Foreskin fibroblast (primary cell): ENCODE measurements at places on chromosomes 13 and 19.

- DNase-seq = no peak
These were observed 8.5 kb downstream of the SIGLEC7 start for GRCh38 chr19:51150627-51151026.

DNA sequence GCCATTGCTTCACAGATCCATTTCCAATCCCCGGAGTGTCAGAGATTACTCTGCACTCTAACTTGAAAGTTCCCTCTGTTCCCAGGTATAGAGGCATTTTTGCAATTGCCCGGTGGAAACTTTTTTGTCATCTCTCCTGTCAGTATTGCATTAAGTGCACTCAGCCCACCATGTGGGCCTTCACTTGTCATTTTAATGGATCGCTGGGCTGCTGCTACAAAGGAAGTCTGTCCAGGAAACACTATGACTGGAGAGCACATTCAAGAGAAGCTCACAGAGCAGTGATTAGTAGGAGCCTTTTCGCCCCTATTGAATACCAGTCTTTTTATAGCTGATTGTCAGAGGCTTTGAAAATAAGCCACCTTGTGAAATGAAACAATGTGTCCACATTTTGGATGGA, 180.9 kb downstream of the B3GLCT start:
- no peak for DNase-seq

- DNase-seq = peak; percentile 21
These were observed at the start of gene STAP2 for GRCh38 chr19:4338441-4339355. Gene STAP2, minus strand, starts transcription at chr19:4338827. Its CDS starts 74 bp downstream, at chr19:4338753.

GRCh38 chr19:51317376-51317775, 5.9 kb downstream of the IGLON5 start:
- no peak for DNase-seq

DNA sequence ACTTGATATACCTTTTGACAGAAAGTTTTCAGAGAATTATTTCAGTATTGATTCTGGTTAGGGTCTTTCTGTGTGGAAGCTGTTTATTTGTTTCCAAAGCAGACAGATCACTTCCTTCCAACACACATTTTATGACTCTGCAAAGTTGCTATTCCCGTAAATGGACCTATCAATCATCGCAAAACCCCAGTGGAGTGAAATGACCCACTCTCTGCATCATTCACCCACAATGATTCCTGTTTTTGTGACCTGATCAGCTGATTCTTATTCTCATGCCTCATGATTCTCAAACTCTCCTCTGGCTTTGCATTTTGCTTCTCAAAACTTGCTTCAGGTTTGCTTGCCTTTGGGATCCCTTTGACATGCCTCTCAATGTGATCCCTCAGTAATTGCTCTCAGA, 453.7 kb downstream of the PCDH17 start:
- no peak for DNase-seq

DNA sequence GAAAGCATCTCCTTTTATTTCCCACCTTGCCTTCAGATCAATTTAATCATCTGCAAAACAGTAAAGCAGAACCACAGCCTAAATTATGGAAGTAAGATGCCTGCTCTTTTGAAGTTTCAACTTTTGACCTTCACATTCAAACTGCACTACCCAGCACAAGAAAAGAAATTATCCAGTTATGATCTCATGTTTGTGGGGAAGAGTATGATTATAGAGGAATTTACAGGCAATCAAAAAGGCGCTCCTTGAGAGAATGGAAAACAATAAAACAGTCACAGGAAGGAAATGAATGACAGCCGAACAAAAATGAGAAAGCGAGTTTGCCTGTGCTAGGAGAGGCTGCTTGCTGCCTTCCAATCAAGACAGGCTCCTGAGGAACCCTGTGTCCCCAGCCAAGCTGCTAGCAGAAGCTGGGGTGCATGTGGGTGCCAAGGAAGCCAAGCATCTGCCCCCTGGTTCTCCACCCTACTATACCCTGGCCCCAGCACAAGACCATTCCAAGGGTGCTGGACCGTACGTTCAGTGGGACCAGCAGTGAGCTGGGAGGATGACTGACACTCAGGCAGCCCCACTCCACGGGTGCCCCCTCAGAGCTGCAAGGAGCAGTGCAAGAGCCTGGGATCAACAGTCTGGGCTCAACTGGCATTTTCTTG, 47.8 kb downstream of the PEPD start:
- peak; percentile 24 for DNase-seq

- no peak for DNase-seq
These were observed 2.2 kb downstream of the CAPNS1 start for GRCh38 chr19:36142046-36142445.

DNA sequence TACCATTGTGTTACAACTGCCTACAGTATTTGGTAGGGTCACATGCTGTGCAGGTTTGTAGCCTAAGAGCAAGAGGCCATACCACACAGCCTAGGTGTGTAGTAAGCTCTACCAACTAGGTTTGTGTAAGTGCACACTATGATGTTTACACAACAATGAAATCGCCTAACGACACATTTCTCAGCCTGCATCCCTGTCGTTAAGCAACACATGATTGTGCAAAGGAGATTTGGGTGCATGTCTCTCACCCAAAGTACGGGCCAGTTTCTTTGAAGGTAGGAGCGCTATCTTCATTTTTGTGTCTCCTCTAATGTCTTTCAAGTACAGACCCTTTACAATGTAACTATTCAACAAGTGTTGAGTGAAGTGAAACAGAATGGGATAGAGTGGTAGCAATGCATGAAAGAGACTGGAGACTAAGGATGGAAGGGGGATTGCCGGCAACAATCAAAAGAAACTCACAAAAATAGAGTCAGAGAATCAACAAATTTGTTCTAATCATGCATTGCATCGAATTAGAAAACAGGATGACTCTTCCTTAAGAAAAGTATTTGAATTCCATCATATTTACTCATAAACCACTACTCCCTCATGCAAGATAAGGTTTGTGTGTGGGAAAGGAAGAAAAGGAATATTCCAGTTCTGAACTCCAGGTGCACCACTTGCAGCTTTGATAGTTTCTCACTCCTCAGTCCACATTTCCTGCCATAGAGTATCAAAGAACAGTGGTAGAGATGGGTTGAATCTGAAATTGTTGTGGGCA, 60.2 kb upstream of the TNFRSF19 start:
- peak; percentile 66 for DNase-seq

DNA sequence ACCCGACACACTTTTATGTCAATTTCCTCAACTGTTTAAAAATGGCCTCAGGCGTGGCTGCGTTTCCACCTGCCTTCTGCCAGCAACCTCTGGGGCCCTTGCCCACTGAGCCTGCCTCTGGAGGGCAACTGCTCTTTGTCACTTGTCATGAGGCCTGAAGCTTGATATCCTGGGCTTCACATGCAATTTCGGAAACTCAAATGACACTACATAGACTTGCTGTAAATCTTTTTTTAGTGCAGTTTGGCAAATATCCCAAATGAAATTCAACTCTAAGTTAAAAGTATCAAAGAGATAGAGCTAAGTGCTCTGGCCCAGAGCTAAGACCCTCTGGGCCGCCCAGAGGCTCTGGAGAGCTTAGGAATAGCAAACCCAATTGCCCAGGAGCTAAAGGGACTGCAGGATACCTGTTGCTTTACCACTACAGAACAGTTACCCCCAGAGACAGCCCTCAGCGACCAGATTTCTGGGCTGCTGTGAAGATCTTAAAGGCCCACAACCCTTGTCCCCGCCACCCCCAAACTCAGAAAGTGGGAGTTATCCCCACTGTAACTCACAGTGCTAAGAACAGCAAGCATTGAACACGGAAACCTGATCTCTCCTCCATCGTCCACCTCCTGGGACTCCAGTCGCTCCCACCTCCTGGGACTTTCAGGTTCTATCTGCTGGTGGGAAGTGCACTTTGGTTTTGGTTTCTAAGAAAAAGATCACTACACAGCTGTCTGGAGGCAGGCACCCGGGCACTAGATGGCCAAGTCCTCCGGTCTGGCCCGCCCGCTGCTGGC, 19.4 kb downstream of the GJA3 start:
- no peak for DNase-seq

DNA sequence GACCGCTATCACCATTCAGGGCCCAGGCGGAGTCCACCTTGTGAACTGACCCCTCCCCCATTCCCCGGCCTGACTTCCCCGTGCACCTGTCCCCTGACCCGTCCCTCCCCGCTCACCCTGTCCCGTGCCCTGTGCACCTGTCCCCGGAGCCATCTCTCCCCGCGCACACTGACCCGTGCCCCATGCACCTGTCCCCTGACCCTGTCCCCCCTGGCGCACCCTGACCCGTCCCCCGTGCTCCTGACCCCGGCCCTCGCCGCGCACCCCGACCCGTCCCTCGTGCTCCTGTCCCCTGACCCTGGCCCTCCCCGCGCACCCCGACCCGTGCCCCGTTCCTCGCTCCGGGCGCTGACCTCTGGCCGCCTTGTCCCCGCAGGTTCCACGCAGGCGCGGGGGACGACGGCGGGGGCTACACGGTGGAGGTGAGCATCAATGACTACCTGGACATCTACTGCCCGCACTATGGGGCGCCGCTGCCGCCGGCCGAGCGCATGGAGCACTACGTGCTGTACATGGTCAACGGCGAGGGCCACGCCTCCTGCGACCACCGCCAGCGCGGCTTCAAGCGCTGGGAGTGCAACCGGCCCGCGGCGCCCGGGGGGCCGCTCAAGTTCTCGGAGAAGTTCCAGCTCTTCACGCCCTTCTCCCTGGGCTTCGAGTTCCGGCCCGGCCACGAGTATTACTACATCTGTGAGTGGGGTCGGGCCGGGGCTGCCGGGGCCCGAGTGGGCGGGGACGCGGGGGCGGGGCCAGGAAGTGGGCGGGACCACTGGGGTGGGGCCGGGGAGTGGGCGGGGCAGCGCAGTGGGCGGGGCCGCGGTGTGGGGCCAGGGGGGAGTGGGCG, 9.7 kb downstream of the EFNA2 start:
- no peak for DNase-seq

DNA sequence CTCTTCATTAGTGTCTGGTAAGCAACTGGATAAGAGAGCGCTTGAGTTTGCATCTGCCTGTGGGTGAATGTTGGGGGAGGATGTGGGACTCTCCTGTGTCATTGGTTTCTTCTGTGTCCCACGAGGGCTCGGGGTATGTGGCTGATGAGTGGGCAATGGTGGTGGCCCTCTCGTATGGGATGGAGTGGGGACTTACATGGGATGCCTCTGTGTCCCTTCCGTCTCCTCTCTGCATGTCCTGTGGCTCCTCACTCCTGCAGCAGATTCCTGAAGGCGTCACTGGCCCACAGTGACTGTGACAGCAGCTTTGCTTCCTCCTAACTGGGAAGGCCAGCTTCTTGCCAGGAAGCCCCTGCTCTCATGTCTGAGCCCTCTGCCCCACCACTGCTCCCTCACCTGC, 2.6 kb upstream of the LRP3 start:
- DNase-seq = no peak
